ENCODE measurements at places on chromosomes 5 and 9. TPM values are rescaled to one million over a fixed set of nuclear protein-coding genes. Genes with fewer than 3 reads are reported as not detected.

The GABRA1 gene
- not detected for total RNA-seq

The PRLR gene
- total RNA-seq = 0.19 TPM

The CXXC5 gene
- 22.8 TPM for total RNA-seq

The TLX3 gene
- total RNA-seq = not detected

The STPG3 gene
- total RNA-seq = not detected

The SH3PXD2B gene
- 13.7 TPM for total RNA-seq

The ZCCHC7 gene
- 12.1 TPM for total RNA-seq

The UBE2R2 gene
- 43.4 TPM for total RNA-seq

The SETX gene
- 20.1 TPM for total RNA-seq

The SH3RF2 gene
- 2.5 TPM for total RNA-seq

The SLC27A4 gene
- total RNA-seq = 36.3 TPM

The IFNA13 gene
- total RNA-seq = not detected

The TEX48 gene
- total RNA-seq = not detected

The TIMD4 gene
- 0.98 TPM for total RNA-seq

The SLC34A1 gene
- total RNA-seq = not detected

The LOX gene
- total RNA-seq = 2.5 TPM

The GMCL2 gene
- total RNA-seq = not detected

The ZNF300 gene
- 2.0 TPM for total RNA-seq

The GFI1B gene
- not detected for total RNA-seq

The RANBP17 gene
- total RNA-seq = 2.9 TPM

The LCP2 gene
- not detected for total RNA-seq

The ALDH7A1 gene
- 76.3 TPM for total RNA-seq

The CDK7 gene
- total RNA-seq = 60.9 TPM

The PCDHB11 gene
- 0.11 TPM for total RNA-seq

The NLN gene
- total RNA-seq = 62.7 TPM

The SHISAL2B gene
- not detected for total RNA-seq

The OLFML2A gene
- total RNA-seq = 22.6 TPM

The IFT74 gene
- 13.7 TPM for total RNA-seq

The C9orf50 gene
- total RNA-seq = not detected

The TCF7 gene
- 11.3 TPM for total RNA-seq

The BHMT gene
- not detected for total RNA-seq

The NPM1 gene
- 4,120 TPM for total RNA-seq

The NXNL2 gene
- total RNA-seq = 0.86 TPM

The IFNA21 gene
- not detected for total RNA-seq

The FGD3 gene
- total RNA-seq = 0.14 TPM

The CD74 gene
- not detected for total RNA-seq

The IL33 gene
- not detected for total RNA-seq

The CYLC2 gene
- not detected for total RNA-seq

The EFNA5 gene
- 26.8 TPM for total RNA-seq

The PCDHGB2 gene
- total RNA-seq = 0.13 TPM

The CCDC180 gene
- 0.94 TPM for total RNA-seq

All from A549 treated with GW870086 at 1 μM for 4 hours (cell line).